ENCODE measurements at places on chromosomes 4 and X.

GRCh38 chrX:72114807-72115206 is 16.9 kb downstream of the RTL5 start:
- no peak for DNase-seq

GRCh38 chrX:15973946-15974345 is 119.3 kb upstream of the AP1S2 start:
- no peak for DNase-seq

DNA sequence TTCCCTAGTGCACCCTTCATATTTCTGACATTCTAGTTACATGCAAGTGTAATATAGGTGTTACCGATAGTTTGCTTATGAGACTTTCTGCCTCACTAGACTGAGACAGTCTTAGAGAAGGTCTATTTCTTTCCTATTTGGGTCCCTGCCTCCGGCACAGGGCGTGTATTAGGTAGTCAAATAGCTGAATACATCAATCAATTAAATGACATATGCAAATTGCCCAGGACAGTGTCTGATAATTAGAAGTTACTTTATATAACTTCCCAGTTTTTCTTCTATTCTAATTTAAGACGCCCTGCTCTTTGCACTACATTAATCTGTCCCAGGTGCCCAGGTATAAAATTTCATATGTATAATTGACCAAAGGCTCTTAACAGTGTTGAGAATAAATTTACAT is 264.2 kb downstream of the RAB28 start:
- no peak for DNase-seq

DNA sequence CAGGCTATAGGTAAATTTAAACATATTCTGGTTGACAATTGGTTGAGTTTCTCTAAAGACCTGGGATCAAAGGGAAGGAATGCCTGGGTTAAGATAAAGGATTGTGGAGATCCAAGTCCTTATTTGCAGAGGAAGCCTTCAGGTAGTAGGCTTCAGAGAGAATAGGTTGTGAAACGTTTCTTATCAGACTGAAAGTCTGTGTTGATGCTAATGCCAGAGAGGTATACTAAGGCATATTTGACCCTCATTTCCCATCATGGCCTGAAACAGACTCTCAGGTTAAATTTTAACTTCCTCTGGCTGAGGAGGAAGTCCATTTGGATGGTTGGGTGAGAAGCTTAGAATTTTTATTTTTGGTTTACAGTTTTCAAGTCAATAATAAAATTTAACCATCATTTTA is 48.1 kb downstream of the UGT2A2 start:
- no peak for DNase-seq

DNA sequence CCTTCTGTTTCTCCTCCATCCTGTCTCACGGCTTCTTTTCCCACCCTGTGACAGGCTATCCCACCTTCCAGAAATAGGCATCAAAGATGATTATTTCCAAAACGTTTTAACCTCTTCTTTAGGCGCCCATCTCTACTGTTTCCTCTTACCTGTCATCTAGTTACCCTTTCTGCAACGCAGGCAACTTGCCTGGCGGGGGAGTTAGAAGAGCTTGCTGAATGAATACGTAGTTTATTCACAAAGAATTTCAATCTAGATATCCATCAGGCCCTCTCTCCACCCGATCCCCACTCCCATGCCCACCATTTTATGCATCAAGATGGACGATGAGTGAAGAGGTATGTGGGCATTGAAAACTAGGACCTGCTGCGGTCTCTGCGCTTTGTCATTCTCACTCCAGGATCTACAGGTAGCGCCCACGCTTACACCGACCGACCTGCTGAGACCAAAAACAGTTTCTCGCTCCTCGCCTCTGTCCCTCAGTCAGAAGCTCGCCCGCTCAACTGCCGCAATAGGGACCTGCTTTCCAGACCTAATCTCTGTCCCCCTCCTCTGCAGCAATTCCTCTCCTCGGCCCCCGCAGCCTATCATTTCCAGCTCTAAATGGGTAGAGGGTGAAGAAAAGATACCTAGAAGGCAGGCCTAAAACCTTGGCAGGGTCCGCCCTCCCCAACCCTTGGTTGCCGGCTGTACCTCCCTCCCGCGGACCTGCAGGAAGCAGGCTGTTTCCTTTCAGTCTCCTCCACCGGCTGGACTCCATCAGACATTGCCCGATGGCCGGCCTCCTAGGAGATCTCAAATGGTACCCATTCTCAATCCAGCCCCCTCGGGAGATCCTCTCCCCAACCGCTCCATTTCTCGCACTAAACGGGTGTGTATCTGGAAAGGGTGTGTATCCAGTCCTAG is 624 bp downstream of the BEX5 start:
- no peak for DNase-seq

- no peak for DNase-seq
Observed at GRCh38 chr4:2432991-2433530, 14.3 kb downstream of the CFAP99 start.

- DNase-seq, result no peak
Observed at GRCh38 chr4:123913598-123913997, 517.0 kb downstream of the SPRY1 start.

- no peak for DNase-seq
Observed at GRCh38 chr4:157587681-157588423, 367.3 kb downstream of the GRIA2 start.

GRCh38 chrX:77776659-77777058 is 9.4 kb downstream of the ATRX start:
- no peak for DNase-seq

DNA sequence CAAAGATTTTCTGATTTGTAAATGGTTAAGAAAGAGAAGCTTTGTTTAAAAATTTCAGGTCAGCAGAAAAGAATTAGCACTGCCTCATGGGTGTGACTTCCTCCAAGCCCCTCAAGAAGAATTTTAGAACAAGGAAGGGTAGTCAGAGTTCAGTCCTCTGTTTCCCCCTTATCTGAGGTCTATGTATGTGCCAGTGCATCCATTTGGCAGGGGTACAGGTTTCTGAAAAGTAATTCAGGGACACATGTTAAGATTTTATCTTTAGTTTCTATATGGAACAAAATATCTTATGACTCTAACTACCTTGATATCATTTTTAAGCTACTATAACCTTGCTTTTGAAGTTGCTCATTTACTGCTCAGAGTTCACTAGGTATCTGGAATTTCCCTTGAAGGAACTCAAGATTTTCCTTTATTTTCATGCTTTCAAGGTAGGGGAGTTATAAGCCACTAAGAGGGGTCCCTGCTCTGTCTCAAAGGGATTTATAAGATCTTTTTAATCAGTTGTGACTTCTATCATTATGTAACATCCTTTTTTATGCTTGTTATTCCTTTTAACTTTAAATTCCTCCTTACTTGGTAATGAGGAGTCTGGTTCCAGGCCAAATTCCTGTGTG is 24.4 kb upstream of the PLK4 start:
- no peak for DNase-seq

GRCh38 chr4:133162941-133163340 is 13.8 kb downstream of the PCDH10 start:
- no peak for DNase-seq

- DNase-seq, result no peak
Observed at GRCh38 chrX:103742339-103742738, 31.6 kb downstream of the TMEM31 start.

DNA sequence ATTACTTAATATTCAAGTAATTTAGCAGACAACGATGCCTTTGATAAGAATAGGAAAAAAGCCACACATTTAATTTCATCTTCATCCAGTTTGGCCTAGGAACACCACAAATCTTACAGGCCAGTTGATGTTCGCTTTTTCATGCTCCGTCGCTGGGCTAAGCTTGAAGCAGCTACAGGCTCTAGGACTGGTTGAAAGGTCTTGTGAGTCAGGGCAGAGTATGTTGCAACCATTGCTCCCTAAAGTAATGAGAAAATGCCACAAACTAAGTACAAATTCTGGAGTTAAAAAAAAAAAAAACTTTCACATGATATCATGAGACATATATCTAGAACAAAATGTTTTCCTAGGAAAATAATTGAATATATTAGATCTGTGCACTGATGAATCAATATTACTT is 123.8 kb downstream of the RPS6KA6 start:
- no peak for DNase-seq

DNA sequence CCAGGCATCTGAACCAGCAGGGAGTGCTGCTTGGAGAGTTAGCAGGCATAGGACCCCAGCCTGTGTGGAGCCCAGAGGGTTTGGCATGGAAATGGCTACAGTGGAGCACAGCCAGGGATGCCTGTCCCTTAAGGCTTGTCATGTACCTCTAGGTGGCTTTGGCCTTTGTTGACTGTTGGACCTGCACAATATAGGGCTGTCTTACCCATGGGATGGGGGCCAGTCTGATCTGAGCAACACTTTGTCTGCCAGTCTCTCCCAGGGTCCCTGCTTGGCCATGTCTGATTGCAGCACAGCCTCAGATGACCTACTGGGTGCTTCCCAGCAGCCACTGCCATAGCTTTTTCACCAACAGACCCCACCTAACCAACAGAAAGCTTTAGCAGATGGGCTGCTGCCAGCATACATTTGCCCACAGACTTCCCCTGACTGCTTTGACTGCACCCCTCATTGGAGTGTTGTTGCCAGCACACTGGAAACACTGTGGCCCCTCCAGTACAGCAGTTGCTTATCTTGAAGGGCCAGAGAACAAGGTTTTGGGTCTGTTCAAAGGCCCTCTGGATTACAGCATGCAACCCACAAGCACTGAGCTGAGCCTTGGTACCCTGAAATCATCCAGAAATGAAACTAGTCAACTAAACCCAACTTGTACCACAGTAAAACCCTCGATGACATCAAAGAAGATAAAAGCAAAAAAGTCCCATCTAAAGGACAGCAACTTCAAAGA is 22.1 kb downstream of the ANAPC10 start:
- no peak for DNase-seq

GRCh38 chr4:153468587-153468986 is 2.4 kb downstream of the TMEM131L start:
- DNase-seq, result no peak

- DNase-seq, result no peak
Observed at GRCh38 chr4:132709056-132709455, 440.0 kb upstream of the PCDH10 start.

DNA sequence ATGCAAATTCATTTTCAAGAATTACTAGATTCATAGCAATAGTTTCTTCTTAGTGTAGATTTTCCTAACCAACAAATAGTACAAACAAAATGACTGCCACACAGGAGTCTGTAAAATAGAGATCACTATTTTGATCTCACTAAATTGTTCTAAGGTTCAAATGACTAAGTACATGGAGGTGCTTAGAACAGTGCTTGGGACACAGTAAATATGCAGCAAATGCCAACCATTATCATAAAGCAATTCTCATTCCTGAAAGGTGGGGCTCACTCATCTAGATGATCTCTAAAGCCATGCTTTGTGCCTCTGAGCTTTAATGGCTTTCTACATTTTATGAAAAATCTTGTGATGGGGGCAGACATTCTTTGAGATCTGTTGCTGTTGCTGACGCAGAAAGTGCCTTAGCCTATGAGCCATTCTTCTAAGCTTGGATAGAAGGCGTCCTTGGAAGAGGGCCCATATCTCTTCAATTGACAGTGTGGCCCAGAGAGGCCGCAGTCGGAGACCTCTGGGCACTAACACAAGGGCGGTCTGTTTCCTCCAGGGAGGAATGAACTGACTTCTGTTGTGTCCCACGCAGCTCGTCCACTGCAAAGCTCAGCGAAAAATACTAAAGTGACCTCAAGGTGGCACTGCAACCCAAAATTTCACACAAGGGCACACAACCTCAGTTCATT is 23.5 kb downstream of the TLR10 start:
- DNase-seq, result no peak

GRCh38 chr4:6172093-6172926 is 28.0 kb downstream of the JAKMIP1 start:
- no peak for DNase-seq

DNA sequence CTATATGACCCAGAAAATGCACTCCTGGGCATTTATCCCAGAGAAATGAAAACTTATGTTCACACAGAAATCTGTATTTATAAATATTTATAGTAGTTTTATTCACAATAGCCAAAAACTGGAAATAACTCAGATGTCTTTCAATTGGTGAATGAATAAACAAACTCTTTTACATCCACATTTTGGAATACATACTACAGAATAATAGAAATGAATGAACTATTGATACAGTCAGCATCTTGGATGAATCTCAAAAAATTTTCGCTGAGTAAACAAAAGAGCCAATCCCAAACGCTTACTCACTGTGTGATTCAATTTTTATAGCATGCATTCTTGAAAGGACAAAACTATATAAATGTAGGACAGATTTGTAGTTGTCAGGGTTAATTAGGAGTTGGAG is 75.1 kb upstream of the HTR2C start:
- no peak for DNase-seq

DNA sequence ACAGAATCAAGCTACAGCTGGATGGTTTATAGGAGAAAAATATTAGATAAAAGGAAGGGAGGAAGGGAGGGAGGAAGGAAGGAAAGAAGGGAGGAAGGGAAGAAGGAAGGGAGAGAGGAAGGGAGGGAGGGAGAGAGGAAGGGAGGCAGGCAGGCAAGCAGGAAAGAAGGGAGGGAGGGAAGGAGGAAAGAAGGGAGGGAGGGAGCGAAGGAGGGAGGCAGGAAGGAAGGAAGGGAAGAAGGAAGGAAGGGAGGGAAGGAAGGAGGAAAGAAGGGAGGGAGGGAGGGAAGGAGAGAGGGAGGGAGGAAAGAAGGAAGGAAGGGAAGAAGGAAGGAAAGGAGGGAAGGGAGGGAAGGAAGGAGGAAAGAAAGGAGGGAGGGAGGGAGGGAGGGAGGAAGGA is 77.9 kb upstream of the C1QTNF7 start:
- no peak for DNase-seq

GRCh38 chr4:48603366-48604003 is 113.4 kb downstream of the ZAR1 start:
- DNase-seq, result no peak

DNA sequence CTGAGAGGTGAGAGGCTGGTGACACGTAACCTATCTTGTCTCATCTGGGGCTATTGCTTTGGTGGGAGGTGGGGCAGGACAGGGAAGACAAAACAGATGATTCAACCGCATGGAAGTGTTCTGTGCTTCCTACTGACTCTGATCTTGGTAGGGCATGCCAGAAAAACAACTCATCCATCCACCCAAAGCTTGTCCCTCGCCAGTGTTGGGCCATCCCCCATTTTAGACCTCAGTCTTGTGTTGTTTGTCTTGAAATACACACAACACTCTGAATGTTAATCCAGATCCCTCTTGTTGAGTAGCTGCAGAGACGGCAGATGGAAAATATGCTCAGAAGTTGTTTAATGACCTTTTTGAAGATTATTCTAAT is 377 bp downstream of the CHRNA9 start:
- no peak for DNase-seq

DNA sequence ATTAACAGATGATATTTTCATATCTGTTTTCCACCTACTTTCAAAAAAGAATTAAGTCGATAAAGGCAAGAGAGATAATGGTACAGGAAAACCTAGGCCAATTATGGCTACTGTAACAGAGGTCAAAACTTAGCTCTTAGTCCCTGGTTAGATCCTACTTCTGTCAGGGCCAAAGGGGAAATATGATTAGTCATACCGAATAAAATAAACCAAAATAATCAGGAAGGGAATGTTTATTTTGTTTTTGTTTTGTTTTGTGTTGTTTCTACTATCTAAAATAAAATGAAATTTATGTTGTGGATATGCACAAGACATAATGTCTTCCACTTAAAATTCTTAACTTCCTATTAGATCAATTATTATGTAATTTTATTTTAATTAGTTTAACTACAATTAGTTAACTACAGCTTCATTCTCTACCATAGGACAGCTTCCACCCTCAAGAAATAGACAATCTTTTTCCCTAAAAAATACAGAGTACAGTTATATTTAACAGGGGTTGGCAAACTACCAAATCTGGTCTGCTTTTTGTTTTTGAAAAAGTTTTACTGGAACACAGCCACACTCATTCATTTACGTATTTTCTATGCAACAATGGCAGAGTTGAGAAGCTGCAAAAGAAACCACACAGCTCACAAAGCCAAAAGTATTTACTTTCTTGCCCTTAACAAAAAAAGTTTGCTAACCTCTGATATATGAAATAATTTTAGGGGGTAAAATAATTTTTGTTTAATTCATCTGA is 25.4 kb downstream of the TMEM47 start:
- DNase-seq, result no peak

Measured in vagina (tissue), 2 donors.